ENCODE measurements at places on chromosomes 3 and 15.

DNA sequence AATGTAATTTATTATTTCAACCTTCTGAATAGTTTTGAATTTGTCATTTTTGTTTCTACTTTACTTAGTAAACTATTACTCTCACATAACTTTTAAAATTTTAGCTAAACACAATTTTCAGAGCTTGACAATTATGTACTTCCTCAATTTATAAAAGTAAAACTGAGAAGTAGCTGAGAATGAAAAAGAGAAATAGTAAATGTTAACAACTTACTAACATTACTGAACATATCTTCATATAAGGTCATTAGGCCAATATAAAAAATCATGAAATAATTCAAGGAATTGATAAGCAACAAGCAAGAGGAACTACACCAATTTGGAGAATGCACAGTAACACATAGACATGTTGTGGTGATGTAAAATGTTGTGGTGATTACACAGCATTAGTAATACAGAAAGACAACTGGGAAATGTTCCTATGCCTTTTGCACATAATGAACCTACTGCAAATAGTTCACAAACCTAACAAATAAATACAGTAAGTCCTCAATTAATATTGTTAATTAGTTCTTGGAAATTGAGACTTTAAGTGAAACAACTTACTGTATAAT is 137.9 kb downstream of the CBLB start:
- peak; percentile 27 for DNase-seq

GRCh38 chr3:96619475-96619874 is 194.9 kb upstream of the EPHA6 start:
- no peak for DNase-seq

GRCh38 chr3:851098-851790 is 241.6 kb upstream of the CNTN6 start:
- DNase-seq = no peak

DNA sequence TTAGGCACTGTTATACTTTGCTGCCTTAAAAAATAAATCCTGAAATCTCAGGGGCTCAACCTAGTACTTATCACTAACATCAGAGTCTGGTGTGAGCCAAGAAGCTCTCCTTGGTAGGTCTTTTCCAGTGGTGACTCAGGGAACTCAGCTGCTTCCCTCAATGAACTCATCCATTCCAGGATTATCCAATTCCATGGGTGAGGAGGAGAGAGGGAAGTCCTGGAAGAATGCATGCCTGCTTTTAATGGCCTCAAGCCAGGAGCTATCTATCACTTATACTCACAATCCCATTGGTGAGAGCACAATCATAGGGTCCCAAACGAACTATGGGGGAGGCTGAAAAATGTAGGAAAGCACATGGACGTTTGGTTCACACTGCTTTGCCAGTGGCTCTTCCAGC is 113.6 kb downstream of the POLR2M start:
- no peak for DNase-seq

DNA sequence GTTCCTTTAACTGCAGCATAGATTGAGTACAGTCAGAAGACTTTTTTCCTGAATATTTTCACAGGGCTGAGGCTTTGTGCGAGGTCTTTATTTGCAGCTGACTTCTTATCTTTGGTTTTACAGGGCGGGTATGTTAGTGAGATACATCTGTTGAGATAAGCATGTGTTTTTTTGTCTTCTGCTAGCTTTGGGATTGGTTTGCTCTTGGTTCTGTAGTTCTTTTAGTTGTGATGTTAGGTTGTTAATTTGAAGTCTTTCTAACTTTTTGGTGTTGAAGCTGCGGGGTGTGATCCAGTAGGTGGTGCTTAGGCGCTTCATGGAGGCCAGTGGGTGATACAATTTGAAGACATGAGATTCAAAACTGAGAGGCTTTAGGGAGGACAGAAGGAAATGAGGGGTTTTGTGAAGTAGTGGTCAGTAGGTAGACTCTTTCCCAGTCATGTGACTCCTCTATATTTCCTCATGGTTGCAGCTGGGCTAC is 67.9 kb upstream of the TNFSF10 start:
- DNase-seq = no peak

- DNase-seq = no peak
These were observed 178.8 kb downstream of the CHST2 start for GRCh38 chr3:143298380-143298779.

DNA sequence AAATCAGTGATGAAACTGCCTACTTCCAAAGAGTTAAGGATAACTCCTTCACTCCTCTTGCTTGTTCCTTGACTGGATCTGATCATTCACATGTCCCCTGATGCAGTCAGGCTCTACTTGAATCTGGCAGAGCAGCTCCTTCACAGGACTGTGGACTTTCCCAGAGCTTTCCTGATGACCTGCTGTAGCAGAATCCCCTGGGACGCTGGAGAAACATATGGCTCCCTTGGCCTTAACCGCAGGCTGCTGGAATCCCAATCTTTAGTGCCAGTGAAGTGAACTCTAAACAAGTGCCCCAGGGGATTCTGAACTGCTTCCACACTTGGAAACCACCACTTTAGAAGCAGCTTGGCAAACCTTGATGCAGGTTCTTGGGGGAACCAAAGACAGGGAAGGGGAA is 217.8 kb downstream of the CHST2 start:
- DNase-seq = no peak

DNA sequence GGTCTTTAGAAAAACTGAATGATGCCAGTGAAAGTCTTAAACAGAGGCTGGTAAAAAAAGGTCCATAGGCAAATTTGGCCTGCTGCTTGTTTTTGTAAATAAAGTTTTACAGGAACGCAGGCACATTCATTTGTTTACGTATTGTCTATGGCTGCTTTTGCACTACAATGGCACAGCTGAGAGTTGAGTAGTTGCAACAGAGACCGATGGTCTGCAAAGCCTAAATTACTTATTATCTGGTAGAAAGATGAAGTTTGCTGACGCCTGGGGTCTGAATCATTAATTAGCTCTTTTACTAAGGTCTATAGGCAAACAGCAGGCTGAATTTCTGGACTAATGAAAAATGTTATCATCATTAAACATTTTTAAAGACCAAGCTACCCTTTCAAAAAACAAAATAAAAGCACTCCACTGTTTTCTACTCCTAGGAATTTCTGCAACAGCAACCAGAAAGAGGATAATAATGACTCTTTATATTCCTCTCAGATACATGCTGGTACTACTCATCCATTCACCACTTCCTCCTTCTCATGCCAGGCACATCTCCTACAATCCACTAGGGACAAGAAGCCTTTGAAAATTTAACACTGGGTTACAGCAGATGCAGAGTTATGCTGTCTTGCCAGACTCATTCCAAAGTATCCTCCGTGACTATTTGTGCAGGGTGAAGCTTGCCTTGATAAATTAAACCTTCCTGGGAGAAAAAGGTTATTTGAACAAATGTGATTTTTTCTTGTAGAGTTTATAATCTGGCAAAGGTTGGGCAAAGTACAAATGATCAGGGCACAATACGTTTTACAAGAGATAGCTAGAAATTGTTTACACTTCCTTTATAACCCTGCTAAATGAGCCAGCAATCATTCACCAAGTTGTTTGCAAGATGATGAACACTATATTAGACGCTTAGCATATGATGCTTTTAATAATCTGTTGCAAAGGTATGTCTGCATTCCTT is 6.0 kb downstream of the GATM start:
- DNase-seq = peak; percentile 37

GRCh38 chr3:151877269-151877668 is 3.8 kb downstream of the SUCNR1 start:
- DNase-seq = no peak

DNA sequence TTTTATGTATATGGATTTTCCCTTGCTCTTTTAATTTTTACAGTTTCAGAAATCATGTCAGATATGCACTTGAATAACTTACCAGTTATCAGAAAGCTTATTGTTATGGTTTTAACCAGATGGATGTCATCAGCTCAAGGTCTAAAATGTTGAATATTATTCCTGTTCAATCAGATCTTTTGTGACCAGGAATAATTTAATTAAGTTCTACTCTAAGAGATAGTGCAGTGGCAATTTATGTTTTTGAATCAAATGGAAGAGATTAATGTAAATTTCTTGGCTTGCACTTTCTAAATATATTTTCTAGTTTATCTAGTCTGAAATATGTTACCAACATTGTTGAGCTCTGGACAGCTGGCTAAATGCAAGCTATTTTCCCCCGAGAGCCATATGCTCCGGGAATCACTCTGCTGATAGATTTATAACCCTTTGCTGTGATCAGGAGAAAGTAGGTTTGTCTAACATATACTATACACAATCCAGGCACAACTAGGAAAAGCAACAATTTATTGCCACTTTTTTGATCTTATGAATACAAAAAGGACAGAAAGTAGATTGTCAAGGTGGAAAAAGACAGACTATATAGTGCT is 76.8 kb upstream of the CD96 start:
- DNase-seq = no peak

- no peak for DNase-seq
These were observed 171.5 kb upstream of the LINGO1 start for GRCh38 chr15:77804210-77804609.

GRCh38 chr3:101259485-101260341 is 60.7 kb downstream of the IMPG2 start:
- DNase-seq = peak; percentile 50

GRCh38 chr15:88401996-88402656 is 65.1 kb downstream of the MRPL46 start:
- peak; percentile 85 for DNase-seq

DNA sequence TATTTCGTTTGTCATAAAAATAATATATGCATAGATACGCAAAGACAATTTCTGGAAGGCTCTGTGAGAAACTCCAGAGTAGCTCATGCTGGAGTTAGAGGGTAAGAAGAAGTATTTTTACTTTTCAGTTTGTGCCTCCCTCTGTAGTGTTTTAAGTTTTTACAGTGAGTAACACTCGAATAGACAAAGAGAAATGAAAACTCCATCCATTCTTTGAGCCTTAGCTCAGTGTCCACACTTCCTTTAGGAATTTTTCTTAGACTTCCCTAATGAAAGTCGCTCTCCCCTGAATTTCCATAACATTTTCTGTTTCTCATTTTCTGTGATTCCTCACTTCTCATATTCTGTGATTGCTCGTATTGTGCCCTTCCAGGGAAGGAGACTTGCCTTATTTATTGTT is 2.1 kb downstream of the BLOC1S6 start:
- DNase-seq = no peak

- DNase-seq = peak; percentile 68
These were observed 136.0 kb upstream of the RAP2B start for GRCh38 chr3:153026026-153026425.

DNA sequence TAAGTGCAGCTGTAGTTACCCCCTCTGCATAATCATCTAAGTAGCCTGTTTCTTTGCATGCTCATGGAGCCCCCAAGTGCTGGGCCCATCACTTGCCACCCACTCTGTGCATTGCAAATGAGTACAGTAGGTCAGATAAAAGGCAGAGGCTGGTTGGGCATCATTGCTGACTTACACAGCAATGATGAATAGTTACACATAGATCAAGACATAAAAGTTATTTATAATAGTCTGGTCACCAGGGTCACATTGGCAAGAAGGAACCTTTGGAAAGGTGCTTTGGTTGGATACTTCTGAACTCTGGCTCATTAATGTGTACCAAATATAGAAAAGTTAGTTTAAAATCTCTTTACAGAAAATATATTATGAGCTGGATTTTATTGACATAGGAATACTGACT is 111.6 kb downstream of the MITF start:
- DNase-seq = no peak

GRCh38 chr3:73215901-73216300 is 154.4 kb downstream of the EBLN2 start:
- DNase-seq = no peak

- peak; percentile 1 for DNase-seq
These were observed 43.9 kb downstream of the SRGAP3 start for GRCh38 chr3:9205345-9206143.

Measured in Kasumi-1 (cell line).